Daoy (cell line): ENCODE measurements at places on chromosomes 2 and 18. TPM values are rescaled to one million over a fixed set of nuclear protein-coding genes. Genes with fewer than 3 reads are reported as not detected.

The C1QL2 gene
- not detected in 2 replicates for total RNA-seq

DNA sequence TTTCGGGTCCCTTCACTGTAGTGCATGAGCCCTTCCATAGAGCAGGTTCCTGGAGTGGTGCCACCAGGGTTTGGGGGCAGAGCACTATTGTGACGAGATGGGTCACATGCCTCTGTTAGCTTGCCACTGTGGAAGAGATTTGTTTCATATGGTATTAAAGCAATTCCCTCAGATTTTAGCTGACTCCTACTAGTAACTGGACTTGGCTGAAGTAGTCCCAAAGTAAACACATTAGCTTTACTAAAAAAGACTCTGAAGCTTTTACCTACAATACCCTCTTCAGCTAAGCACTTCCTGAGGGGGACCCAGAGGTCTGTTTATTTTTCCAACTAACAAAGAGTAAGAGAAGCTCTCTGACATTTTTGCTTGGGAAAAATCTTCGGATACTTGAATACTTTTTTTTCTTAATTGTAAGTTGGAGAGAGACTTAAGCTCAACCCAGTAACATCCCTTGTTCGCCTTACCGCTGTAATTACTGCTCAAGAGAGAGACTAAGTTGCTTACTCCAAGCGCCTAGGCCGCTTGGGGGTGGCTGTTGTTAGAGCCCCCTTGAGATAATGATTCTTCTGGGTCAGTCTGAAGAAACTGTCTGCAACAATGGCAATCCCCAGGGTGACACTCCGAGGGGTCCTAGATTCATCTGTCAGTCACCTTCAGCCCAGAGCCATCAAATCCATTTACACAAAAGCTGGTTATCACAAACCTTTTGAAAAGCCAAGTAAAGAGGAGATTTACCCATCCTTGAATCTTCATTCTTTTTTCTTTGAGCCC is 177.4 kb downstream of the FIGN start:
- DNase-seq: no peak

The SPATA3 gene
- total RNA-seq: not detected in 2 replicates

- peak; percentile 59 for DNase-seq
Observed at GRCh38 chr2:176126929-176127773, 2.4 kb upstream of the HOXD8 start.

DNA sequence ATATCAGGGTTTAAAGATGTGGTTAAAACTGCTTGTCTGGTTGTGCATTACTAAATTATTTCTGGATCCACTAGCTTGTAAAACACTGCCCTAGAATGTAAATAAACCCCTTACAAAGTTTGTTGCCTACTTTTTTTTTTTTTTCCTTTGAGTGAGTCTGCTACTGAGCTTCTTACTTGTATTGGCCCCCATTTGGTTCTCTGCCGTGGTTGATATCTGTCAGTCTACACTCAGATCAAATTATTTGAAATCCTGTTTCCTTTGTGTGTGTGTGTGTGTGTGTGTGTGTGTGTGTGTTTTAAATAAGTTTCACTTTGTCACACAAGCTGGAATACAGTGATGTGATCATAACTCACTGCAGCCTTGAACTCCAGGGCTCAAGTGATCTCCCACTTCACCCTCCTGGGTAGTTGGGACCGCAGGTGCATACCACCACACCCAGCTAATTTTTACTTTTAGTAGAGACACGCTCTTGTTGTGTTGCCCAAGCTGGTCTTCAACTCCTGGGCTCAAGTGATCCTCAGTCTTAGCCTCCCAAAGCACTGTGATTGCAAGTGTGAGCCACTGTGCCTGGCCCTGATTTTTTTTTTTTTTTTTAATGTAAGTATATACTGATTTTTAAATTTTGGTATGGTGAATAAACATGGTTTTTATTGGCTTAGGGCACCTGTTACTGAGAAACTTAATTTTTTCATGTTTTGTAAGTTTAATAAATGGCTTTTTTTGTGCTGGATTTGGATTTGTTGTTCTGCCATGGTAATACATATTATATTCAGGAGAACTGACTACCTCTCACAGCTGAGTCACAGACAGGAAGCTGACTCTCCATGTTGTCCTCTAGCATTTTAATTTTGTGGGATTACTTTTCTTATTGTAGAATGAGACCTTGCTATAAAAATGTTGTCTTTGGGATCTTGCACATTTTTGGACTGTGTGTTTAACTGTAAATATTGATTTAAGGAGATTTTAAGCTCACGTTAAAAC is 48.5 kb downstream of the MAP4K4 start:
- peak; percentile 74 for DNase-seq

- DNase-seq: no peak
Observed at GRCh38 chr2:236656166-236656565, 86.5 kb downstream of the ACKR3 start.

DNA sequence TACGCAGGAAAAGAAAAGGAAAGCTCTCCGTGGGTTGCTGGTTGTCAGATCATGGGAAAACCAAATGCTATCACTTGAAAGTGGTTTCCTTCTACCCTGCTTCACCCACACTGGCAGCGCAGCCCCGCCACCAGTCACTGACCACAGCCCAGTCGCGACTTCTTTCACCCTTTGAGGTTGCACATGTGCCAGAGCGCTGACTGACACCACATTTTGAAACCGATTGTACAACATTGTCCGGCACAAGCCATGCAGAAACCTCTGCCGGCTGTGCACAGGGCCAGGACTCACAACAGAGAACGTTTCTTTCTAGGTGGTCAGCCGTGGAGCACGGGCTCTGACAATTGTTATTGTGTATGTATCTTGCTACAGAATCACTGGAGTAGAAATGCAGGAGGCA is 827.2 kb upstream of the POU3F3 start:
- peak; percentile 26 for DNase-seq

- no peak for DNase-seq
Observed at GRCh38 chr2:133438026-133438425, 130.2 kb downstream of the NCKAP5 start.

DNA sequence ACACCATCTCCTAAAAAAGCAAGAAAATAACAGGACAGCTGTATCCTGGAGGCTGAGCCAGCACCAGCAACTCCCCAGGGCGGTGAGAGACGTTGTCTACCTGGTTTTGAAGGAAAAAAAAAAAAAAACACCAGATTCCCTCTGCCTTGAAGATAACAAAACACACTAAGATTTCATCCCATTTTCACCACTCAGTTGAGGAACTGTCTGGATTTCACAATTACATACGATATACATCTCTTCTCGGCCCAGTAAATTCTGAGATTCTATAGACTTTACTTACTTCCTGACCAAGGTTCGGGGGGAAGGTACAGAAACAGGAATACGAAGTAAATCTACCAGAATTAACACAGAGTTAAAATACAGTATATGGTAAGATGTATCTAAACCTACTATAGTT is 8.5 kb downstream of the ZNF516 start:
- DNase-seq: no peak

The LOXHD1 gene
- not detected in 2 replicates for total RNA-seq

The RSAD2 gene
- total RNA-seq: 3.0 and 5.8 TPM in 2 replicates

DNA sequence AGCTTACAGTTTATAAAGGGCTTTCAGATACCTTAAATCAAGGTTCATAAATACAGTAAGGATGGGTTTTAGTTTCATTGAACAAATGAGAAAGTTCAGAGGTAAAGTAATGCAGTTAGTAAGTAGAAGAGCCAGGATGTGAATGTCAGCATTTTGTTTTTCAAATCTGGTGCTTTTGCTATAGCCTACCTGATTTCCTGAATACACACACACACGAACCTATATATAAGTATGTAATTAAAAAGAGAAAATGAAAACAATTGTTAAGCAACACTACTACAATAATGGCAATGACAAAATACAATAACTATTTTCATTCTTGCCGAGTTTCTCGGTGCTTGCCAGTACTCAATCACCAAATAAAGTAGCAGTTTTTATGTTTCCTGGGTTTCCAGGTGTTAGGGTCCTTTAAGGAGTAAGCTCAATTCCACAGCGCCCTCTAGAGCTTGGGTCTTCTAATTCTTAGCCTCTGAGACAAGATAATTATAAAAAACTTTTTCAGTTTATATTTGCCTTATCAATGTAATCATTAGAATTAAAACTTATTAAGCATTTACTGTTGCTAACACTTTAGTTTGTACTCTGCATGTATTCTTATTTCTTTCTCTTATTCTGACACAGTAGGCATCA is 512.9 kb upstream of the ACVR2A start:
- DNase-seq: no peak

GRCh38 chr18:3930126-3931012 is 480.4 kb downstream of the TGIF1 start:
- DNase-seq: no peak

- peak; percentile 14 for DNase-seq
Observed at GRCh38 chr18:80200932-80201672, 46.2 kb downstream of the PARD6G start.

DNA sequence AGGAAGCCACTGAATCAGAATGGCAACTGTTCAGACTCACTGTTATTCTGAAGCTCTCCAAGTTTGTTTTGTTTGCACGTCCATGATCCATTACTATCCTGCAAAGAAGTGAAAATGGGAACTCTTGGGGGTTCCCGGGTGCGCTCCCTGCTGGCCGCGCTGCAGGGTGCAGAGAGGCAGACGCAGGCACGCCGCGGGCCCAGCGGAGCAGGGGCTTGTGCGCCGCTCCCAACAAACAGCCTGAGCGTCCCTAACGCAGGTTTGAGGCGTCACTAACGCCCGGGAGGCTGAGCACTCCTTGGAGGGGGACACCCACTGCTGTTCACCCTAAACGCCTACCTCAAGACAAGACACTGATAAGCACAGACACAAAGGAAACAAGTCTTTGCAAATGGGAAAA is 14.3 kb upstream of the PIEZO2 start:
- no peak for DNase-seq

- peak; percentile 30 for DNase-seq
Observed at GRCh38 chr2:11385847-11386246, 41.4 kb upstream of the ROCK2 start.

The TMEM17 gene
- 1.1 and 1.4 TPM in 2 replicates for total RNA-seq

GRCh38 chr2:46381263-46381849 is 84.1 kb downstream of the EPAS1 start:
- peak; percentile 21 for DNase-seq

DNA sequence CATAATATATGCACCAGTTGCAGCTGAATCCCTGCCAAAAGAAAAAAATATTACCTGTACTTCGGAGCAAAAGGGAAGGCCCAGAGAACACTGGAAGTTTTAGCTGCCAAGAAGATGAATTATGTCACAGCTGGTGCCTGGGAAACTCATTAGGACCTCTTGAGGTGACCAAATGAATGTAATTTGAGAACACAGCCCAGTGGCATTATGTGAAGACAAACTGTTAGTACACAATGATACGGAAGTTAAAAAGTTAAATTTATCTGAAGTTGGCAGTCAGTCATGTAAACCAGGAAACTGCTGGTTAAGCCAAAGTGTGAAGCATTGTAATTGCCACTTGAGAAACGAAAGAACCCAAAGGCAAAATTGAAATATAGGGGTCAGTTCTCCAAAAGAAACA is 80.7 kb downstream of the EML4 start:
- DNase-seq: peak; percentile 5

DNA sequence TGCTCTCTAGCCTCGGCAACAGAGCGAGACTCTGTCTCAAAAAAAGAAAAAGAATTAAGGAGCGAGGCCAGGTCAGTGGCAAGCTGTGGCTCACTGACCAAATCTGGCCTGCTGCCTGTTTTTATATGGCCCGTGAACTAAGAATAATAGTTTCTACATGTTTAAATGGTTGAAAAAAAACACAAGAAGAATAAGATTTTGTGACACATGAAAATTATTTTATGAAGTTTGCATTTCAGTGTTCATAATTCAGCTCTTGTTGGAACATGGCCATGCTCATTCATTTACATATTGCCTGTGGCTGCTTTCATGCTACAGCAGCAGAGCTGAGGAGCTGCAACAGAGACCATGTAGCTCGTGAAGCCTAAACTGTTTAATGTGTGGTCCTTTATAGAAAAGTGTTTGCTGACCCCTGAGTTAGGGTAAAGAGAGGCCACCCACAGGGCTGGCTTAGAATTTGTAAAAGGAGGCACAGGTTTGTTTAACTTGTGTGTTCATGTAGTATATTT is 59.5 kb downstream of the MFSD6 start:
- peak; percentile 12 for DNase-seq

GRCh38 chr2:214019973-214020345 is 390.9 kb upstream of the VWC2L start:
- no peak for DNase-seq

The XIRP2 gene
- total RNA-seq: not detected in 2 replicates

GRCh38 chr2:231378026-231378722 is 17.3 kb upstream of the B3GNT7 start:
- peak; percentile 25 for DNase-seq

DNA sequence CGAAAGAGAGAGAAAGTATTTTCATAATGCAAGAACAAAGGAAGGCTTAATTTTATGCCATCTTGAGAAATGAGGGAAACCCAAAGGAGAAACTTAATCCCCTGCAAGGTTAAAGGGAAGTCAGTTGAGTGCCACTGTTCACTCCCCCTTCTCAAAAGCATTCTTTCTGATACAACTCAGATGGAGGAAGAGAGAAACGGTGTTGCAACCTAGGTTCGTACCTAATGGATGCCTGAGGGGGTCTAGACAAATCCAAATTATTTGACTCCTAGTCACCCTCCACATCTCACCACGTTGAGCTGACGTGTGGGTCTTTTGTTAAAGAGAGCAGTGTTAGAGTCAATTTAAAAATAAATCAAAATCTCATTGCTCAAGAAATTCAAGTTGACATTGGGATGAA is 52.6 kb upstream of the UNC80 start:
- DNase-seq: no peak

GRCh38 chr18:24548583-24548982 is 88.1 kb downstream of the HRH4 start:
- DNase-seq: no peak

DNA sequence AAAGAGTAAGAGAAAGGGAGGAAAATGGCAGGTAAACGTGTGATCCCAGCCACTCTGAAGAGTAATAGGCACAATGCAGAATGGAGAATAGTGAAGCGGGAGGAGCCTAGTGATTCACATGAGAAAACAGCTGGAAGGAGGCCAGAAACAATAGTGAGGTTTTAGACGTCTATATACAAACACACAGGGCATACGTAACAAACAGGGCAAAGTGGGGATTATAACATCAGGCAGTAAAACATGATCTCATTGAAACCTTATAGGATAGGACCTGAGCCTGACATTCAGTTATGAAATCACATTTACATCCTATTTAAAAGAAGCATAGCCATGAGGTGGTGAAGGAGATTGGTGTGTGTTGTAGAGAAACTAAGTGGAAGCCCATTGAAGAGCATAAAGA is 33.0 kb upstream of the GATA6 start:
- DNase-seq: peak; percentile 38

The CABYR gene
- 1.4 and 3.1 TPM in 2 replicates for total RNA-seq

DNA sequence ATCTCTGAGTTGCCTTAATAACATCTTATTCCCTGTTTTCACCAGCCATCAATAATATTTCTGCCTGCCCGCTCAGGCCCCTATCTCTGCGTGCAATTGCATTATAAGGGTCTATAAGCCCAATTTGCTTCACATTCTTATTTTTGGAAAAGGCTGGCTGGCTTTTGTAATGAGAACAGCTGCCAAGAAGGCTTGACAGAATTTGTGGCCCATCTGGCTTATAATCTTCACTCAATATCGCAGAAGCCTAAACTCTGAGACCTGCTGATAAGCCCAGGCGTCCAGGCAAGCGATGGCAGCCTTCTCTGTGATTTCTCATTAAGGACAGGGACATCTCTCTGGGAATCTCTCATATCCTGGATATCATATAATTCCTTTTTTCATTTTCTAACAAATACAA is 1618.6 kb upstream of the CELF4 start:
- DNase-seq: no peak

The CRYGC gene
- total RNA-seq: not detected in 2 replicates

The MC5R gene
- not detected in 2 replicates for total RNA-seq

The MLPH gene
- 53.1 and 58.8 TPM in 2 replicates for total RNA-seq

- no peak for DNase-seq
Observed at GRCh38 chr2:101843471-101843870, 146.0 kb downstream of the MAP4K4 start.

- no peak for DNase-seq
Observed at GRCh38 chr2:240507060-240507777, 50.6 kb downstream of the ANKMY1 start.

GRCh38 chr2:174326161-174327020 is 8.4 kb upstream of the SP9 start:
- DNase-seq: peak; percentile 36
